Heart right ventricle (tissue), 16 donors: ENCODE measurements at places on chromosomes 12 and 14. TPM values are rescaled to one million over a fixed set of nuclear protein-coding genes. Genes with fewer than 3 reads are reported as not detected.

Gene TPPP2
- total RNA-seq, result 0.79 TPM

- no peak overlapping the region for H3K4me3 ChIP-seq
- no peaks in the 10 kb centered on the region for H3K27me3 ChIP-seq
- DNase-seq, result no peak
- H3K4me1 ChIP-seq, result peaks cover 2% of the 10 kb centered on the region
- no peak overlapping the region for H3K27ac ChIP-seq
Measured at GRCh38 chr12:46208370-46208769, 60.5 kb downstream of the SLC38A1 start.

DNA sequence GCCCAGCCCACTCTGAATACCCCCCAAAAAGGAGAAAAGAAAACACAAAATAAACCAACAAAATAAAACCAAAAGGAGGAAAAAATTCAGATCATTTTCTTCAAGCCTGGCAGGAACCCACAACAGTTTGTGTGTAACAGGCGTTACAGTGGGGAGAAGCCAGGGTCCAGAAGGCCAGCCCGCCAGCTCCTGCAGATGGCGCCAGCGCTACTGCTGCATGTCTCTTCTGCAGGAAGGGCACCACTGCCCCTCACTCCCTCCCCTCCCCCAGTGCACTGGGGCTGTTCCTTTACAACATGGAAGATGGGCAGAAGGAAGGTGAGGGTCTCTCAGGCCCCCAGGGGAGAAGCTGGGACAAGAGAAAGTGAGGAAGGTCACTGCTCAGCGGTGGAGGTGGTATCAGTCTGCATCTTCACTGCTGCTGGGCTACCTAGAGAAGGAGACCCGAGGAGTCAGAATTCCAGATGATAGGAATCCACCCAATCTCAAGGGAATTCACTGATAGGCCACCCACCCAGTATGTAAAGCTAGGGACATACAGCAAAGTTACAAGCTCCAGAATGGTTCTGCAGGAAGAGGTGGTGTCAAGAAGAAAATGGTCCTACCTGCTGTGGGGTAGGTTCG is 2.3 kb upstream of the NOP2 start:
- no peak overlapping the region for H3K4me3 ChIP-seq
- peaks cover 80% of the 10 kb centered on the region for H3K36me3 ChIP-seq
- H3K27ac ChIP-seq, result no peak overlapping the region
- H3K4me1 ChIP-seq, result peaks cover 21% of the 10 kb centered on the region
- no peaks in the 10 kb centered on the region for H3K27me3 ChIP-seq
- DNase-seq, result no peak

Gene CFAP54
- total RNA-seq, result 0.30 TPM

GRCh38 chr12:124967016-124967739 is 21.8 kb downstream of the DHX37 start:
- peaks cover 26% of the 10 kb centered on the region for H3K36me3 ChIP-seq
- H3K4me1 ChIP-seq, result no peaks in the 10 kb centered on the region
- H3K27me3 ChIP-seq, result no peaks in the 10 kb centered on the region
- no peak overlapping the region for H3K27ac ChIP-seq

GRCh38 chr12:82923935-82924334 is 237.2 kb downstream of the TMTC2 start:
- H3K36me3 ChIP-seq, result no peaks in the 10 kb centered on the region
- H3K4me3 ChIP-seq, result no peak overlapping the region
- no peaks in the 10 kb centered on the region for H3K27me3 ChIP-seq
- DNase-seq, result no peak

Gene RNASE7
- total RNA-seq, result not detected

Gene POU6F1
- total RNA-seq, result 9.7 TPM

Gene NKX2-1
- not detected for total RNA-seq

- peak overlapping the region; percentile 93 for H3K4me3 ChIP-seq
- H3K36me3 ChIP-seq, result peaks cover 7% of the 10 kb centered on the region
- peaks cover 61% of the 10 kb centered on the region for H3K4me1 ChIP-seq
- peak overlapping the region; percentile 88 for H3K27ac ChIP-seq
- peak; percentile 82 for DNase-seq
Measured at GRCh38 chr12:113222730-113223531, 1.7 kb downstream of the TPCN1 start.

DNA sequence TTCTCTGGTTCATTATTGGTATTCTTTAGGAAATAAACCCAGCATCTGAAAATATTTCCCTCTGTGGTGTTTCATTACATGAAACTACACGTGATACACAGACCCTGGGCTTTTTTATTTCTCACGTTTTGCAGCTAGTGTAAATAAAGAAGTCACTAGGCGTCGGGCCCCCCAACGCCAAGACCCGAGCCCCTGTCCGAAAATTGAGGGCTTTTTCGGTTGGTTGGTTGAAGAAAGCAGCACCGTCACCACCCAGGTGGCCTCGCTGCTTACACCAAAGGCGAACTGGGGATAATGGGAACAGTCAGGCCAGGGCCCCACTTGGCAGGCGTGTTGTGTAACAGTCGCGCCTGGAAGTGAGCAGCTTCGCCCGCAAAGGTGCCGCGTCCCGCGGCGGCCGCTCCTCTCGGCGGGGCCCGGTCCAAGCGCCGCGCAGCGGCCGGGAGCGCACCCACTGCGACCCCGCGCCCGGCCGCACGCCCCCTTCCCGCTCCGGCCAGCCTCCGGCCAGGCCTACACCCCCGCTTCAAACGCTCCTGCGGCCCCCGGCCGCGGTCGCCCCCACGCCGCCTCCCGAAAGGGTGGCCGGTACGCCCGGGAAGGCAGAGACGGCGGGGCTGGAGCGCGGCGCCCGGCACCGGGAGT is 1.2 kb downstream of the DUSP16 start:
- peak; percentile 67 for DNase-seq
- H3K4me3 ChIP-seq, result peak overlapping the region; percentile 72
- no peaks in the 10 kb centered on the region for H3K27me3 ChIP-seq
- peak overlapping the region; percentile 98 for H3K27ac ChIP-seq
- no peaks in the 10 kb centered on the region for H3K36me3 ChIP-seq
- no peaks in the 10 kb centered on the region for H3K4me1 ChIP-seq

- H3K27ac ChIP-seq, result no peak overlapping the region
- no peak for DNase-seq
- H3K4me3 ChIP-seq, result no peak overlapping the region
- H3K36me3 ChIP-seq, result no peaks in the 10 kb centered on the region
Measured at GRCh38 chr14:103132381-103133209, 9.3 kb downstream of the TNFAIP2 start.

Gene C14orf119
- total RNA-seq, result 25.9 TPM

GRCh38 chr14:101235335-101236103 is 325.8 kb upstream of the DIO3 start:
- no peak overlapping the region for H3K4me3 ChIP-seq
- H3K4me1 ChIP-seq, result no peaks in the 10 kb centered on the region
- H3K27ac ChIP-seq, result no peak overlapping the region
- H3K36me3 ChIP-seq, result no peaks in the 10 kb centered on the region

DNA sequence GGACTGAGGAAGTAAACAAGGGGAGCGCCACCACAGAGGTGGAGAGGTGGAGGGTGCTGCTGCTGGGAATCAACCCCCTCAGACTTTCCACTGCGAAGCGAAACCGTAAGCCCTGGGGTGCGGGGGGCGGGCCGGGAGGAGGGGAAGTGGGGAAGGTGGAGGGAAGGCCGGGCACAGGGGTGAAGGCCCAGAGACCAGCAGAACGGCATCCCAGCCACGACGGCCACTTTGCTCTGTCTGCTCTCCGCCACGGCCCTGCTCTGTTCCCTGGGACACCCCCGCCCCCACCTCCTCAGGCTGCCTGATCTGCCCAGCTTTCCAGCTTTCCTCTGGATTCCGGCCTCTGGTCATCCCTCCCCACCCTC is at the start of gene LAG3:
LAG3 (plus strand) TSS at position 190 of the 365 bp plus-strand sequence. CDS start 333 bp downstream, outside the sequence.
- H3K4me3 ChIP-seq, result no peak within 1 kb of the TSS
- H3K4me1 ChIP-seq, result peaks cover 11% of the 10 kb centered on the region
- no peak for DNase-seq
- H3K27ac ChIP-seq, result peak within 1 kb of the TSS; percentile 36

- no peak overlapping the region for H3K4me3 ChIP-seq
- no peak overlapping the region for H3K27ac ChIP-seq
- H3K36me3 ChIP-seq, result no peaks in the 10 kb centered on the region
Measured at GRCh38 chr12:30537228-30537627, 158.4 kb downstream of the IPO8 start.

Gene GATC
- 7.5 TPM for total RNA-seq

GRCh38 chr14:64732536-64733120 is 28.4 kb downstream of the PLEKHG3 start:
- no peak overlapping the region for H3K27ac ChIP-seq
- H3K4me1 ChIP-seq, result peaks cover 27% of the 10 kb centered on the region

Gene CD4
- 5.7 TPM for total RNA-seq

GRCh38 chr14:72104011-72104613 is 171.9 kb downstream of the RGS6 start:
- H3K4me1 ChIP-seq, result peaks cover 8% of the 10 kb centered on the region
- no peaks in the 10 kb centered on the region for H3K27me3 ChIP-seq
- H3K36me3 ChIP-seq, result no peaks in the 10 kb centered on the region
- H3K4me3 ChIP-seq, result no peak overlapping the region
- H3K27ac ChIP-seq, result no peak overlapping the region

- H3K27me3 ChIP-seq, result no peaks in the 10 kb centered on the region
- no peak for DNase-seq
- no peaks in the 10 kb centered on the region for H3K36me3 ChIP-seq
- no peak overlapping the region for H3K4me3 ChIP-seq
- H3K4me1 ChIP-seq, result no peaks in the 10 kb centered on the region
Measured at GRCh38 chr14:86532219-86532618, 1002.3 kb downstream of the FLRT2 start.

Gene KRT73
- not detected for total RNA-seq

Gene DAD1
- 120 TPM for total RNA-seq

GRCh38 chr14:102474934-102475333 is 34.6 kb downstream of the ANKRD9 start:
- no peak overlapping the region for H3K4me3 ChIP-seq
- peak; percentile 78 for DNase-seq
- peaks cover 18% of the 10 kb centered on the region for H3K4me1 ChIP-seq
- H3K36me3 ChIP-seq, result peaks cover 18% of the 10 kb centered on the region
- no peaks in the 10 kb centered on the region for H3K27me3 ChIP-seq

DNA sequence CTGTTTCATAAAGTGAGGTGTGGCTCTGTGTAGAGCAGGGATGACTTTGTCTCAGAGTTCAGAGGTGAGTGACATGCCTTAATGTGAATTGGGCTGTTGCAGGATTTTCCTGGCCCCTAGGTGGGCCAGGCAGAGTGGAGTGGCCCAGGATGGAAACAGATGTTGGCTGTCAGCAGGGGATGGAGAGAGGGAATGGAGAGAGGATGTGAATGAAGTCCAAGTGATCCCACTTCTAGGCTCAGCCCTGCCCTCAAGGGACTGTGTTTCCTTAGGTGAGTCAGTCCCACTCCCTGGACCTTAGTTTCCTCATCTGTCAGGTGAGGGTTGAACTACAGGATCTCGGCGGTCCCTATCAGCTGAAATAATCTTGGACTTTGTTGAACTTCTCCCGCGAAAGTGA is 7.5 kb downstream of the GALNT16 start:
- H3K36me3 ChIP-seq, result no peaks in the 10 kb centered on the region
- DNase-seq, result no peak
- no peak overlapping the region for H3K27ac ChIP-seq
- H3K4me1 ChIP-seq, result peaks cover 77% of the 10 kb centered on the region

DNA sequence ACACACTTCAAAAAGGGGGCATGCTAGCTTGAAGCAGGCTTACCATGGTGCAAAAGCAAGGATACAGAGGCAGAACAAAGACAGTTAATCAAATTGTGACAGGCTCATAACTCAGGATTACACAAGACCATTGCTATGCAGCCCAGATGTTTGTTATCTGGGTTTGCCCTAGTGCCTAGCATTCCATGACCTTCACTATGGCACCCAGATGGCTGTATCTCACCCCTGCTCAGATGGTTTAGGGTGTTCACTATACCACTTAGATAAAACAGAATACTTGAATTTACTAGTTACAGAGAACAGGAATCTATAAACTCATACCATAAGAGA is 56.2 kb downstream of the SDR9C7 start:
- no peak for DNase-seq
- H3K27me3 ChIP-seq, result no peaks in the 10 kb centered on the region
- H3K36me3 ChIP-seq, result no peaks in the 10 kb centered on the region
- H3K4me1 ChIP-seq, result no peaks in the 10 kb centered on the region
- no peak overlapping the region for H3K27ac ChIP-seq

DNA sequence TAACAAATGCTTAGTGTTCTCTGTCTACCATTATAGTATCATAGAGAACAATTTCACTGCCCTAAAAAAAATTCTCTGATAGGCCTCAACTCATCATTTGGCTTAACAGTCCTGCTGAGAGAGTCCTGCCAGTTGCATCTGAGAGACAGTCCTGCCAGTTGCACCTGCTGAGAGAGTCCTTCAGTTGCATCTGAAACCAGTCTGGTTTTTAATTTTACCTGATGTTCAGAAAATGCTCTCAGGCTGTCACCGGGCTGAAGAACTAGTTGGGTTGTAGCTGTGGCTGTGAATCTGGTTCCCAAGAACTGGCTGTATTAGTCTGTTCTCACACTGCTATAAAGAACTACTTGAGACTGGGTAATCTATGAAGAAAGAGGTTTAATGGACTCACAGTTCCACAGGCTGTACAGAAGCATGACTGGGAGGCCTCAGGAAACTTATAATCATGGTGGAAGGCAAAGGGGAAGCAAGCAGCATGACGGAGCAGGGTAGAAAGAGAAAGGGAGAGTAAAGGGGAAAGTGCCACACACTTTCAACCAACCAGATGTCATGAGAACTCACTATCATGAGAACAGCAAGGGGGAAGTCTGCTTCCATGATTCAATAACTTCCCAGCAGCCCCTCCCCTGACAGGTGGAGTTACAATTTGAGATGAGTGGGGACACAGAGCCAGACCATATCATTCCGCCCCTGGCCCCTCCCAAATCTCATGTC is 51.6 kb downstream of the PRKCH start:
- no peak overlapping the region for H3K4me3 ChIP-seq
- no peaks in the 10 kb centered on the region for H3K36me3 ChIP-seq
- H3K27me3 ChIP-seq, result no peaks in the 10 kb centered on the region
- no peaks in the 10 kb centered on the region for H3K4me1 ChIP-seq
- H3K27ac ChIP-seq, result no peak overlapping the region

Gene NGB
- total RNA-seq, result not detected

DNA sequence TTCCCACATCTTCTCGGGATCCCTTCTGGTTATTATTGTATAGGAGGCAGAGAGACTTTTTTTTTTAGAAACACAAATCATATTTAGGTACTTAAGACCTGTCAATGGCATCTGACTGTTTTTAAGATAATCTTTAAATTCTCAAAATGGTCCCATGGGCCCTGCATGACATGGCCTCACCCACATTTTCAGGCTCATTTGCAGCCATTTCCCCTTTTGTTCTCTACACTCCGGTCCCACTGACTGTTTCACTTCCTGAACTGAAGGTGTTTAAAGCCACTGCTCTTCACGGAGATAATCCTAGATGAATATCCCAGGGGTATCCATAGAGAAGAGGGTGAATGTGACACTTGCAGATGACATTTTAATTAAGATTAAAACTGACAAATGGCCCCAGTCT is 12.3 kb upstream of the C12orf71 start:
- H3K4me3 ChIP-seq, result no peak overlapping the region
- no peak overlapping the region for H3K27ac ChIP-seq
- H3K4me1 ChIP-seq, result no peaks in the 10 kb centered on the region
- H3K36me3 ChIP-seq, result no peaks in the 10 kb centered on the region

GRCh38 chr12:31324845-31325523 is 966 bp downstream of the SINHCAF start:
- no peak overlapping the region for H3K27ac ChIP-seq
- H3K36me3 ChIP-seq, result no peaks in the 10 kb centered on the region
- DNase-seq, result peak; percentile 52
- H3K4me3 ChIP-seq, result peak overlapping the region; percentile 87
- peaks cover 9% of the 10 kb centered on the region for H3K4me1 ChIP-seq
- H3K27me3 ChIP-seq, result no peaks in the 10 kb centered on the region
